ENCODE measurements at places on chromosomes 13 and 19.

DNA sequence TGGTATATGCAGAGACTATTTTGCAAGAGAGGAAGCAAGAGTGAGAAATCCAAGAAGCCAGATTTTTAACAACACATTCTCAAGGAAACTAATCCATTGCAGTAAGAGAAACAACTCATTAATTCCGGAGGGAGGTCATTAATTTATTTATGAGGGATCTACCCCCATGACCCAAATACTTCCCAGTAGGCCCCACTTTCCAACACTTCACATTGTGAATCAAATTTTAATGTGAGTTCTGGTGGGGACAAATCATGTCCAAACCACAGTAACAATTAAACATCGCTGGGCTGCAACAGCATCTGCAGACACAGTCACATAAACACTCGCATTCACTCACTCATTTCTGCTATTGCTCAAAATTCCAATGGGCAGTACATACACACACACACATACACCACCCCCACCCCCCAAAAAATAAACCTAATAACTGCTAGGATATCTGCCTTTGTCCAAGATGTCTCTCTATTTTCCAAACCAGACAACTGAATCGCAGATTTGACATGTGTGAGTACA lies 1483.7 kb downstream of the PCDH9 start:
- DNase-seq = no peak

- no peak for DNase-seq
These were observed 848.1 kb upstream of the SLITRK1 start for GRCh38 chr13:84730376-84730775.

DNA sequence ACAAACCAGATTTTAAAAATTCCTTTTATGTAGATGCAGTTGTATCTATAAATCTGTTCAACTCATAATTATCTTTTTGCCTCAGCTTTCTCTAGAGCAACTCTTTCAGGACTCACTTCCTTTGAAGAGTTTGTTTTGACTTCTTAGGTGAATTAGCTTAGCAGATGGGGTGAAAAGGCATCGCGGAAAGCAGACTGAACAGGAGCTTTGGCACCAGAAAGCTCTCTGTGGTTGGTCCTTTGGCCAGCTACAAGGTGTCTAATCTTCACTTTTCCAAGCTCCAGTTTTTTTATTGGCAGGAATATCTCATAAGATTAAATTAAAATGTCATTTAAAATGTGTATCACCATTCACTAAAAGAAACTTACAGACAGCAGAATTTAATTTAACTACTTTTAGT lies 60.6 kb upstream of the KLF12 start:
- no peak for DNase-seq

DNA sequence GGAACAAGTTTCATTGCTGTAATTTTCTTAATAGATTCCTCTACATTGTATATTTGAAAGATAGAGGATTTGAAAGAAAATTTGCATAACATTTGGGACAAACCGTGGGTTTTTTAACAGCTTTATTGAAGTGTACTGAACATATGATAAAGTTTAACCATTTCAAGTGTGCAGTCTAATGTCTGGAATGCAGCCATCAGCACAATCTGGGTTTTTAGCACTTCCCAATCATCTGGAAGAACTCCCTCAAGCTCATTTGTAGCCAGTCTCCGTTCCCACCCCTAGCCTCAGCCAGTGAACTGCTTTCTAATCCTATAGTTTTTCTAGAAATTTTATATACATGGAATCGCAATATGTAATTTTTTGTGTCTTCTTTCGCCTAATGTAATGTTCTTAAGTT lies 12.6 kb downstream of the METTL21C start:
- DNase-seq = no peak

DNA sequence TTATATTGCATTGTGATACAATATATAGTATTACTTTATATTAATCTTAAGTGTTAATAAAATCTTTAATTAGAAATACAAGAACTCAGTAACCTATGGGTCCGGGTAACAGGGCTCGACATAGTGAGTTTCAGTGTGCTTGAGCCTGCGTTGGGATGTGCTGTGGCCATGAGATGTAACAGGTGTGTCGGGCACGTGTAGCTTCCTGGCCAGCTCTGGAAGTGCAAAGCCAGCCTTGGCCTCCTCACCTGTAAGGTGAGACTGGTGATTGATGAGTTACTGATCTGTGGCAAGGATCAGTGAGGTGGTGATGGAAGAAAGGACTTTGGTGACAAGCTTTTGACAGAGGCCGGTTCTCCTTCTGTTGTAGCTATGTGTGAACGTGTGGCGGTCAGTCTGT lies 19.2 kb downstream of the ATP4B start:
- no peak for DNase-seq

GRCh38 chr19:2578901-2579677 lies 103.2 kb downstream of the GADD45B start:
- DNase-seq = peak; percentile 47

- DNase-seq = no peak
These were observed 1.3 kb downstream of the TFDP1 start for GRCh38 chr13:113585896-113586295.

DNA sequence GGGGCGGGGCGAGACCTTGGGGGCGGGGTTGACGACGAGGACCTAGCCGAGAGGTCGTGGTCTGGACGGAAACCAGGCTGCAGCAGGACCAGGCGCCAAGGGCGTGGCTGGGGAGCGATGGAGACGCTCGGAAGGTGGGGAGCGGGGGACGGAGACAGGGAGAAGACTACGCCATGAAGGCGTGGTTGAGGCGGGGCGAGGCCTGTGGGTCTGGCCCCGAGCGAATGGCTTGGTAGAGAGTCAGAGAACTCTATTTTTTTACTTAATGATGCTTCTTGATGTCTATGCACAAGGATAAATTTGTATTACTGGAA lies 674 bp upstream of the FBXL12 start:
- no peak for DNase-seq

- DNase-seq = no peak
These were observed 36.4 kb upstream of the STARD13 start for GRCh38 chr13:33321686-33322542.

DNA sequence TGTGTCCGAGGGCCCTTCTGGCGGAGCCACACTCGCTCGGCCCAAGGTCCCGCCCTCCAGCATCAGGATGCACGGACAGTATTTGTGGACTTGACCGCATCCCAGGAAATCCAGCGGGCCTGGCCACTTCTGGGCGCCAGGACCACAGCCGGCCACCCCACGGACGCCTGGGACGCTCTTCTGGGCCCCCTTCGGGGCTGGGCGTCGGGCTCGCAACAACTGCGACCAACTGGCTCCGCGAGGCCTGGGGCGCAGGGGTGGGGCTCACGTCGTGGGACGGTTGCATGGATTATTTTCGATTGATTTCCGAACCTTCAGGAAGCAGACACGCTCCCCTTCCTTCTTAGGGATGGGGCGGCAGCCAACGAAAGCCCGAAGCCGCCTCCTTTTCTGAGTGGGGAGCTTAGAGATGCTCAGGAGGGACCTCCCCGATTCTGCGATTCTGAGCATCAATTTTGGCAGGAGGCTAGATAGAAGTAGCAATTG lies 521 bp upstream of the NUP58 start:
- DNase-seq = no peak

- no peak for DNase-seq
These were observed 8.4 kb downstream of the PCDH8 start for GRCh38 chr13:52840066-52840465.

DNA sequence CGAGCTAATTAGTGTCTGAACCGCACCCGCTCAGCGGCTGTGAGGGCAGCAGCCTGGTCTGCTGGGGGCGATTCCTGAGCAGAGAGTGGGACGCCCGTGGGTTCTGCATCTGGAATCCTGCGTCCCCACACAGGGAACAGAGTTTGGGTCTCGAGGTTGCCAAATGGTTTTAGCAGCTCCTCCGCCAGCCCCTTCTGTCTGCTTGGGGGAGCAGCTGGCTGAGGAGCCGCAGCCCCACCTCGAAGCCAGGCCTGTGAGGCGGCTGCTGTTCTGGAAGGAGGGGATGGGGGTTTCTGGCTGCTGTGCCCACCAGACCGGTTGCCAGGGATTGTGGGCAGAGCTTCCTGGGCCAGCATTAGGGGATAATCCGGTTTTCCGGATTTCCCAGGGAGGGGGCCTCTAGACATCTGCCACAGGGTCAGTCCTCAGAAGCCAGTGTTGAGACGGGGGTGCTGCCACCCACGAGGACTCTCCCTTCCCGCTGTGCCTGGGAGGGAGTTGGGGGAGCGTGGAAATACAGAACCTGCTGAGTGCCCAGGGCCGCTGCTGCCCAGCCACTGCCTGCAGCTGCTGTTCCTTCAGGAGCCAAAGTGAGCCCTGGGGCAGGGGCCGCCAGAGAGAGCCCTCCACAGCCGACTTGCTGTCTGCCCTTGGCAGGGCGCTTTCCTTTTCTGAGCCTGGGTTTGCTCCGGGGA lies 2.0 kb downstream of the CDC34 start:
- no peak for DNase-seq

- DNase-seq = peak; percentile 47
These were observed 14.9 kb downstream of the MAP2K2 start for GRCh38 chr19:4108767-4109625.

- DNase-seq = no peak
These were observed 675.3 kb upstream of the SGCG start for GRCh38 chr13:22505489-22505888.

Data from stimulated activated CD8-positive, alpha-beta memory T cell treated with anti-CD3 and anti-CD28 coated beads, Interleukin-4, amount 100 ng/mL, for 1 hour (primary cell).